ENCODE measurements at places on chromosomes 5 and 9.
A peak's percentile ranks its signal among the peaks of the same experiment; 100 is the strongest.

DNA sequence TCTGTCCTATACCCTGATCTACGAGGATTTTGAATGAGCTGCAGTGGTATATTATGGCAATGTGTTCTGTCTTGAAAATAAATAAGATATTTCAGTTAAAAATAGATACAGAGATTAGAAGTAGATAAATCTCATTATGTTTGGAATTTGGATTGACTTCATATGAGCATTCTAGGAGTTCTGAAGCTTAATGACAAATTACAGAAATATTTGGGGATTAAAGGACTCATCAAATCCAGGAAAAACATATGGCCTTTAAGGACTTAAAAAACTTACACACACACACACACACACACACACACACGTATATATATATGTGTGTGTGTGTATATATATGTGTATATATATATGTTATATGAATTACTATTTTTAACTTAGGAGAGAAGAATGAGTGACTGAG lies 446.9 kb upstream of the CD180 start:
- no peak for DNase-seq

GRCh38 chr9:89477811-89478630 lies 19.9 kb downstream of the SEMA4D start:
- peak; percentile 75 for DNase-seq

DNA sequence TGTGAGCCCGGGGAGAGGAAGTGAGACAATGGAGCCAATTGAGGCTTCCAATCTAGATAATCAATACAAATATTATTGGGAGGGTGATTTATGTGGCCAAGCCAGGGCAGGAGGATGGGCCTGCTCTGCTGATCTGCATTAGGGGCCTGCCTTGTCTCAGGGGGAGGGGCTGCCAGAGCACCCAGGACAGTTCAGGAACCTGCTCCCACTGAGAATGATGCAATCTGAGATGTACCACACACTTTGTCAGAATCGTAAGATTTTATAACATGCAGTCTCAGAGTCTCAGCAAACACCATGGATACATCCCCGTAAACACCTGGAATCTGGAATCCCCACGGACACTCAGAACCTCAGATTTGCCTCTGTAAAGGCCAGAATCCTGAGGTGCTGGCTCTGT lies 19.3 kb downstream of the FGF18 start:
- no peak for DNase-seq

DNA sequence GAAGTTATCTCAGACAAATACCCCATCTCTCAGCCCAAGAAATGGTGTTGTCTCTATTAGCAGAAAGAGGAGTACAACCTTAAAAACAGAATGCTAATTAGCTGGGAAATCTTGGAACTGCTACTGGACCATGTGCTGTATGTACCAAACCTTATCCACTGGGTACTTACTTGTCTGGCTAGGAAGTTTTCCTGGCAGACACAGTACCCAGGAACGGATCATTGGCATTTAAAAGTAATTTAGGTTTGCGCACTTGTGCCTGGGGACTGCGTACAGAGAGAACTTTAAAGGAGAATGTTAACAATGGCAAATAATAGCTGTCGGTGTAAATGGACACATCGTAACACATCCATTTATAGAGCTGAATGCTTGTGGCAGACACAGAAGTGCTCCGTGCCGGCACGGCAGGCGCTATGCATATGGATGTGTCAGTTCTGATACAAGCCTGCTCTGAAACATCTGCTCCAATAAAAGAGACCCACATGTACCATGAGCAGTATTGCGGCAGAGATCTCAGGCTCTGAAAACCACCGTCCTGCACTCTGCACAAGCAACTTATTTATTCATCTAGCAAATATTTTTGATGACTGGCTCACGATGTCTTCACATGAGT lies 290.6 kb upstream of the PANK3 start:
- DNase-seq = peak; percentile 51

GRCh38 chr5:177111720-177112394 lies 21.7 kb upstream of the NSD1 start:
- DNase-seq = peak; percentile 92

DNA sequence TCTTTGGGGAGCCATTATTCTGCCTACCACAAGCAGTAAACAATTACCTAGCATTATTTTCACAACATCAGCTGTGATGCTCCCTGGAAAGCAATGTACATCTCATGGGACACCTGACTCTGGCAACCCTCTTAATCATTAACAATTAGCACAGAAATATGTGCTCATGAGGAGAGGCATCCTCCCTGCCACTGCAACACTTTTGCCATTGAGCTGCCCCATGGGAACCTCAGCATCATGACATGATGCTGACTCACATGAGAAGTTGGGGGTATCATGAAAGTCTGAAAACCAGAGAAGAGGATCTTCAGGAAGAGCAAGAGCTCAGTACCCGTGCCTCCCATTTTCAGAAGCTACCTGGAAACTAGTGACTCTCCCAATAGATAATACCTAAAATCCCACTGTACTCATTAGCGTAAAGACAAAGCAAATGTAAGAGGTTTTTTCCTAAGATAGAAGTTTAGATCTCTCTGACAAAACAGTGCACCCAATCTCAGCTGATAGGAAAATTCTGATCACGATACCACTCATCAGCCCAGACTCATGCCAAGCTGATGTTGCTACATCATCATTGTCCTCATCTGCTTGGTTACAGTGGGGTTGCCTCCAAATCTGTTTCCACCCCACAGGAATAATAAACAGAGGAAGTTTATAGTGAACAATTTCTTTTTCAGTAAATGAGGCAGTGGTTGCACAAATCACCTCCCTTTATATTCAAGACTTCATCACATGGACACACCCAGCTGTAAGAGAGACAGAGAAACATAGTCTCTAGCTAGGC lies 244.5 kb downstream of the NR2F1-AS1 start:
- no peak for DNase-seq

GRCh38 chr5:90876366-90876765 lies 317.8 kb downstream of the ADGRV1 start:
- no peak for DNase-seq

- no peak for DNase-seq
These were observed 29.8 kb downstream of the BAAT start for GRCh38 chr9:101354765-101355708.

- no peak for DNase-seq
These were observed 49.2 kb upstream of the SPDL1 start for GRCh38 chr5:169534311-169534880.

DNA sequence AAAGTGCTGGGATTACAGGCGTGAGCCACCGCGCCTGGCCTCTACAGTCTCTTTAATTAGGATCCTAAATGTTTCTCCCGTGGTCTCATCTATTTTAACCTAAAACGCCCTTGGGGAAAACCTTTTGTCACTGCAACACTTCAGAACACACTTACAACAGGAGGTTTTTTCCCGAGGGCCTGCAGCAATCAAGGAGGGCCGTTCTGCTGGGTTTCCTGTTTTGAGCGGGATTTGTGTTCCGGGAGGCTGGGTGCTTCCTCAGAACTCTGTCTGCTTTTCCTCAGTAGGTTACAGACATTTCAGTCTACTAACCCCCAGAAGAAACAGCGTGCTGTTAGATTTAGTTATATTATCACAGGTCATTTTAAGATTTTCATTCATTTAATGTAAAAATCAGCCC lies 65.4 kb upstream of the IRX4 start:
- DNase-seq = no peak

DNA sequence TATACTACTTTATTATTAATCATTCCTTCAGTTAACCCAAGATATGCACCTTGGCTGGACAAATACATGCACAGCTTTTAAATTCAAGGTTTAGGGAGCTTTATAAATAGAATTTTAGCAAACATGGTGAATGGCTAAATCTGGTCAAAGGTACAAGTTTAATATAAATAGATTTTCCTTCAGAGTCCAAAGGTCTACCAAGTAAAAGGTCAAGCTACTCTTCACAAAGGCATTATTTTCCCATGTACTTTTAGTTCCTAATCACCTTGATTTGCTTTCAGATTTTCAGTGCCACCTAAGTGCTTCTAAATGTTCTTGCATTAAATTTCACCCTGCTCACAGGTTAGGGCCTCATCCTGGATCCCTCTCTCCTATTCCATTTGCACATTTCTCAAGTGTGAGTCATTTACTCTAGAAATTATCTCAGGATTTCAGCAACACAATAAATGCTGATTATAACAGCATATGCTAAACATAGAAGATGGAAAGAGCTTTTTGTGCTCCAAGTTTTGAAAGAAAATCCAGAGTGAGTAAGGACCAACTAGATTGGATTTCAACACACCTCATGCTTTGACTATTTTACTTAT lies 459.4 kb upstream of the ITGA1 start:
- DNase-seq = no peak

DNA sequence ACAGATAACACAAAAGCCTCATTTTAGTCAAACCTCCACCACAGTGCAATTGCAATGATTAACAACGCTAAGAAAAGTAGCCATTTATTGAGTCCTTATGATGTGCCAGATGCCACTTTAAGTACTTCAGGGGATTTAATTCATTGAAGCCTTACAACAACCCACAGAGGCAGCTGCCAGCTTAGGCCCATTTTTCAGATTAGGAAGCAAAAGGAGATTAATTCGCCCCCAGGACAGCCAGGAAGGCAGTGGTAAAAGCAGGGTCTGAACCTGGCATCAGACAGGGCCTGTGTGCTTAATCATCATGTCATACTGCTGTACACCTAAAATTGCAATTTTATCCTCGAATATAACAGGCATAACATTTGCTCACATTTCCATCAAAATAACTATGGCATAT lies 23.9 kb downstream of the MED27 start:
- no peak for DNase-seq

- no peak for DNase-seq
These were observed 29.6 kb downstream of the LHX2 start for GRCh38 chr9:124040935-124041816.

GRCh38 chr5:178790371-178790770 lies 59.9 kb upstream of the ZNF354A start:
- no peak for DNase-seq

GRCh38 chr9:134670042-134670525 lies 28.5 kb downstream of the COL5A1 start:
- DNase-seq = no peak

DNA sequence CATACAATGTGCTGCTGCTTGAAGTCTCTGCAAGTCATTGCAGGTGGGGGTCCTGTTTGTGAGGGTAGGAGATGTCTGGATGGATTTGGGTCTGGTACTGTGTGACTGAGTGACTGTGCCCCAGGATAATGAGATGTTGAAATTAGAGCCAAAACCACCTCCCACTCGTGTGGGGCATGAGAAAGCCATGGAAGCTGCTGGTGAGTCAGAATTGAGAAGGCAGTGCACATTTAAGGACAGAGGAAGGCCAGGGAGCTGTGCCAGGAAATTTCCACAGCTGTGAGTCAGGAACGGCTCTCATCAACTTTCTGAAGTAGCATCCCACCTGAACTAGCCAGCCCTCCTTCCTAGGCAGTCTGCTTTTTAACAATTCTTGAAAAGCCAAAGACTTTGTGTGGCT lies 229.8 kb downstream of the DRD1 start:
- DNase-seq = no peak

GRCh38 chr5:64742821-64743220 lies 25.7 kb downstream of the SREK1IP1 start:
- no peak for DNase-seq

DNA sequence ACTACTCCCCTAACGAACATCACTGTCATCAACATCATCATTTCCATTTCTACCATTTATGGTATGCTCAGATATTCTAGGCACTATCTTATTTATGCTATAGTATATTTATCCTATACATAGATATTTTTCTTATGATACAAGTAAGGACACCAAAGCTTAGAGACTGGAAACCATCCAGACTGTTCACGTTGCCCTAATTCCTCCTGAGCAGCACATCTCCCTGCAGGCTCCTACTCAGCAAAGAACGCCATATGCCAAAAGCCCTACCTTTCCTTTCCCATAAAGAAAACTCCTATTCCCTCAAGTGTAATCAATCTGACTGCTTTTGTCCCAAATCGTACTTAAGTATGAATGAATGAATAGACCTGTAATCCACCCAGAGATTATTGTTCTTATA lies 247.0 kb downstream of the PRELID2 start:
- peak; percentile 31 for DNase-seq

DNA sequence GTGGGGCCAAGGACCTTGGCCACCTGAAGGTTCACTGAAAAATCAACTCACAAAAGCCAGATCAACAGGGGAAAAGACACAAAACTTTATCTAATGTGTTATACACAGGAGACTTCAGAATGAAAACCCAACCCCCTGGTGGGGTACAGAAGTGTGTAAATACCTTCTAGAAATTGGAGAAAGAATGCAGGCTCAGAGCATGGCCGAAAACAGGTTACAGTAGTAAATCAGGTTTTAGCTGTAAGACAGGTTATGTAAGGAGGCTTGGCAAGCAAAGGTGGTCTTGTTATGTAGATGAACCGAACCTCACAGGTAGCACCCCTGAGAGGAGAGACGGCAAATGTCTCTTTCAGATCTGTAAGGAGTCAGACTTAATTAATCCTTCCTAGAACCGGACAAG lies 10.0 kb downstream of the CEMIP2 start:
- no peak for DNase-seq

- DNase-seq = no peak
These were observed 221.4 kb downstream of the CFAP90 start for GRCh38 chr5:7629561-7629960.

DNA sequence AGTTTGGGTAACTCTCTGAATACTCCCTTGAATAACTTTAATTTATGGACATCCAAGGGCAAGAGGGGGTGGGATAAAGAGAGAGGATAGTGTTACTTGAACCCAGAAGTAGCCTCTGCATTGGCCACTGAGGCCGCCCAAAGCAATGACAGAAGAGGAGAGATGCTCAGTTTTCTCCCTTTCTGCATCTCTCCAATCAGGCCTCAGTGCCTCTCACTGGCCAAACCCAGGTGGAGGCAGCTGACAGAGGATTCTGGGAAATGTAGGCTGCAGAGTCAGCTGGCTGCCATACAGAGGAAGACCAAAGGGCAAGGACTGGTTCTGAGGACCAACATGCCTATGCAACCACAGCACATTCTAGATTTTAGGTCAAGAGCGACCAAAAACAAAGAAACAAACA lies 719.4 kb downstream of the MAT2B start:
- no peak for DNase-seq

GRCh38 chr9:19181561-19181960 lies 48.9 kb upstream of the DENND4C start:
- no peak for DNase-seq

- DNase-seq = no peak
These were observed 927.1 kb downstream of the NR2F1-AS1 start for GRCh38 chr5:92653730-92654461.

GRCh38 chr9:128113526-128114325 lies 13.8 kb downstream of the PTGES2 start:
- no peak for DNase-seq

DNA sequence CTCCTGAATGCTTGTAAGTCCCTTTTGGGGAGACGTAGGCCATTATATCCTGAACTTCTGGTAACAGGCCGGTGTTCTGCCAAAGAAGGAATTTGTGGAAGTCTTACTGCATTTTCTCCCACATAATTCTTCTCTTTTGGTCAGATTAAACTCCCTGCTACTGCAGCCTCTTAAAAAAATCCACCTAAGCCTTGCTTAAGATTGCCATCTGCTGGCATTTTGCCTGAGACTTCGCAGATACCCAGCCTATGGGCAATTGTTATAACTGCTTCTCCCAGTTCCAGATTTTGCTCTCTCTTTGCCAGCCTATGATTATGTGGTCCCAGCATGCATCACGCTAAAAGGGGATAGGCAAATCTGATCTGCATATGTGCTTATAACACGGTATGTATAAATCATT lies 391.6 kb upstream of the CHD1 start:
- peak; percentile 16 for DNase-seq

Data from spinal cord (tissue), 10 donors.